ENCODE measurements at places on chromosomes 7 and 10.

DNA sequence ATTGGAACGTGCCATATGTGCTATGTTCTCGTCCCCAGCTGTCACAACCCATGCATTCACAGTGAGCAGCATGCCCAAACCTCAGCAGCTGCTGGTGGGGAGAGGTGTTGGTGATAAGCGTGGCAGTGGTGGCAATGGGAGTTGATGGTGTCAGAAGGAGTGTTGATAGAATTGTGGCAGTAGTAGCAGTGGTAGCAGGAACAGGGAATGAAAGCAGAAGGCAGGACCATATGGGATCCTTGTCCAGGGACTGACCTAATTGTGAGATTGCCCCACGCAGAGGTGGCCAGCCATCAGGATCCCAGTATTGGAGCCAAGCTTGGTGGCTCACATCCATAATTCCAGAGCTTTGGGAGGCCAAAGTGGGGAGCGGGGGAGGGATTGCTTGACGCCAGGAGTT is 276.3 kb downstream of the GALNT17 start:
- no peak for DNase-seq

DNA sequence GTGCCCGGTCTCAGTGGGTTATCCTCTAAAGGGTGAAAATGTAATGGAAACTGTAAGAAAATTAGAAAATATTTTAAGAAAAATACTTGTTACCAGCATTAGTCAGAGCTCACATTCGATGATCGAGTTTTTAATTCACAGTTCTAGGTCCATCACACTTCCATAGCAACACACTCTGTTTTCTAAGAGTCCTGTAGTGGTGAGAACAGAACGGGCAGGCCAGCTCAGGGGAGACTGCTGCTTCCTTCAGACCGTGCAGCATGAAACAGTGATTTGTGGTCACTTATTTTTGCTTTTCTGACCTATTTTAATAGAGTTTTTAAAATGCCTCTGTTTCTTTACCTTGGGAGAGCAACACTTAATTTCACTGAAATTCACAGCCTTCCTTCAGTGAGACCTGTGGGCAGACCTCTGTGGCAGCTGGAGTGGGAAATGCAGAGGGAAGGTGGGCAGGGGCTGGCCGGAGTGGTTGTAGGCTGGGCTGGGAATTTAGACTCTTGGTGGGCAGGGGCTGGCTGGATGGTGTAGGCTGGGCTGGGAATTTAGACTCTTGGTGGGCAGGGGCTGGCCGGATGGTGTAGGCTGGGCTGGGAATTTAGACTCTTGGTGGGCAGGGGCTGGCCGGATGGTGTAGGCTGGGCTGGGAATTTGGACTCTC is 1.5 kb downstream of the SUN1 start:
- DNase-seq, result no peak

GRCh38 chr10:26970667-26971066 is 109.9 kb upstream of the ABI1 start:
- no peak for DNase-seq

- DNase-seq, result no peak
These were observed 509.5 kb downstream of the PLXNA4 start for GRCh38 chr7:132066761-132067171.

GRCh38 chr7:14400271-14400670 is 410.8 kb upstream of the ETV1 start:
- DNase-seq, result no peak

DNA sequence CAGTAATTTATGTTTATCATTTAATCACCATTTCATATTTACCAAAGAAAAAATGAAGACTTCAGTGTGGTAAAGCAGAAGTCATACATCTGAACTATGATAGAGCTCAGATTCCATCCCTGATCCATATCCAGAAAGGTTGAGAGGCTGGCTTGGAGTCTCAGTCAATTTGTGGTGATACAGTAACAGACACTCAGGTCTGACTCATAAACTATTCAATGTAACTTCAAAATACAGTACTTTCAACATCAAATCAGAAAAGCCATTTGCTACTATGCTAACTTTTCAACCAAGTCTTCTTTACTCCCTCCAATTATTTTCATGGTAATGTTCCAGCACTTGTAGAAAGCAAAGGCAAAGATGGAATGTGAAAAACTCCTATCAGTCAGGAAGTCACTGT is 190.4 kb downstream of the HDAC9 start:
- no peak for DNase-seq

DNA sequence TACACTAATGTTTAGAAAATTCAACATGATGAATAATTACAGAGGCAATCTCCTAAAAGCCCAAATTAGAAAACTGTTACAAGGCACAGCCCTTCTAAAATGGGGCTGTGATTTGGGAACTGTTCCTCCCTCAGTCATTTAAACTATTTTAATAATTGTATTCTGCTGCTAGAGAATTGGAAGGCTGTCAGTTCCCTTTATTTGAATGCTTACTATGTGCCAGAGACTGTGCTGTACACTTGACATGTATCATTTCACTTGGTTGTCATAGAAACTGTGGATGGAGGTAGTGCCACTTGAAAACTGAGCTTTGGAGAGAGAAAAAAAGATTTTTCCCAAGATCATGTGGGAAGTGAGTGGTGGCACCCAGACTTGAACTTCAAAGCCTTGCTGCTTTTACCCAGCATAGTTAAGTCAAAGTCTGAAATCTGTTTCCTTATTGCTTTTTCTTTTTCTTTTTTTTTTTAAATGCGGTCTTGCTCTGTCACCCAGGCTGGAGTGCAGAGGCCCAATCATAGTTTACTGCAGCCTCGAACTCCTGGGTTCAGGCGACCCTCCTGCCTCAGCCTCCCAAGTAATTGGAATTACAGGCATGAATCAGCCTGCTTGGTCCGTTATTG is 23.6 kb downstream of the UBE2D1 start:
- DNase-seq, result no peak

DNA sequence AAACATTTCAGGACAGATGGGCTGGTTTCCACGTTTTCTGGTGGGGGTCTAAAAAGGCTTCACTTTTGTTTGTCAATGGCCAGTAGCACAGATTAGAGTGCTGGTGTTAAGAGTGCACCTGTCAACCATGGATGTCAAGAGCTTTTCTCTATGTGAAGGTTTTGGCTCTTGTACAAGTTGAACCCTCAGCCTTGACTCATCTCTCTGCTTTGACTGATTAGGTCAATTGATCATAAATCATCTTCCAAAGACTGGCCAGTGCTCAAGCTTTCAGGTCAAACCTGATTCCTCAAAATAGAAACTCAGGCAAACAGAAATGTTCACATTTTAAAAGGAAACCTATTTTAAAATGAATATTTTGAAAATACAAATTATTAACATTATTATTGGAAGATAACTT is 59.6 kb upstream of the SP4 start:
- no peak for DNase-seq

GRCh38 chr10:53664282-53665019 is 891.9 kb upstream of the MBL2 start:
- DNase-seq, result no peak

DNA sequence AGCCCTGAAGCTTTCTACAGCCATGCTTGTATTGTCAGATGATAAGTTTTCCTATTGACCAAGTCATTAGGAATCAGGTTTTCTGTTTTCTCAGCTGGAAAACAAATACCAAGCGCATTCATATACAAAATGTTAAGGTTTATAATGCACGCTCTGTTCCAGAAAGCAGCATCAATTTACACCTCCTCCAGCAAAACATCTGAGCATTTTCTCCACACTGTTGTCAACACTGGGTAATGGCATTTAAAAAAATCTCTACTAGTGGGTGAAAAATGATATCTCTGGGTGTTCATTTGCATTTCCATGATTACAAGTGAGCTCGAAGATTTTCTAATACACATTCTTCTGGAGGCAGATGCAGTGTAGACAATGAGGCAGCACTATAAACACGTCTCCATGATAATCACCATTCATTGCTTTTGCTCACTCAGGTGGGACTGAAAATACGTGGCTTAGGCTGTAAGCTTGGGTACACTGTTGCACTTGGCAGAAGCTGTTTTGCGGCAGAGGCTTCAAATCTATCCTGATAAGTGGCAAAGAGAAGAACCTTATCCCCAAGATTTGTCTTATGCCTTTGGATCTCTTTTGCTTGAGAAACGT is 114.8 kb upstream of the PLPP4 start:
- DNase-seq, result no peak

DNA sequence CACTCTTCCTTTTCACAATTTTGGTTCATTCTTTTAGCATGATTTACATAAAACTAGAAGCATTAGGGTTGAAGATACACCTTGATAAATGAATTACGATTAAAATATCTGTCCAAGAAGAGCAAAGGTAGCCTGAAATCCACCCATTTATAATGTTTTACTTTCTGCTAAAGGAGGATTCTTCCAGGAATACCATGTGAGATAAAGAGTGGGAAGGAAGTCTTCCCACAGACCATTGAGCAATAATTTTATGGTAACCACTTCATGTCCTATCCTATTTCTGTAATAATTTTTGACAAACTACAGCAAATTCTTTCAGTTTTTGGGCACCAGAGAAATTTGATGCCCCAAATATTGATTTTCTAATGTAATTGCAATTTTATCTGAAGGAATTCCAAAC is 150.6 kb upstream of the STEAP4 start:
- no peak for DNase-seq

DNA sequence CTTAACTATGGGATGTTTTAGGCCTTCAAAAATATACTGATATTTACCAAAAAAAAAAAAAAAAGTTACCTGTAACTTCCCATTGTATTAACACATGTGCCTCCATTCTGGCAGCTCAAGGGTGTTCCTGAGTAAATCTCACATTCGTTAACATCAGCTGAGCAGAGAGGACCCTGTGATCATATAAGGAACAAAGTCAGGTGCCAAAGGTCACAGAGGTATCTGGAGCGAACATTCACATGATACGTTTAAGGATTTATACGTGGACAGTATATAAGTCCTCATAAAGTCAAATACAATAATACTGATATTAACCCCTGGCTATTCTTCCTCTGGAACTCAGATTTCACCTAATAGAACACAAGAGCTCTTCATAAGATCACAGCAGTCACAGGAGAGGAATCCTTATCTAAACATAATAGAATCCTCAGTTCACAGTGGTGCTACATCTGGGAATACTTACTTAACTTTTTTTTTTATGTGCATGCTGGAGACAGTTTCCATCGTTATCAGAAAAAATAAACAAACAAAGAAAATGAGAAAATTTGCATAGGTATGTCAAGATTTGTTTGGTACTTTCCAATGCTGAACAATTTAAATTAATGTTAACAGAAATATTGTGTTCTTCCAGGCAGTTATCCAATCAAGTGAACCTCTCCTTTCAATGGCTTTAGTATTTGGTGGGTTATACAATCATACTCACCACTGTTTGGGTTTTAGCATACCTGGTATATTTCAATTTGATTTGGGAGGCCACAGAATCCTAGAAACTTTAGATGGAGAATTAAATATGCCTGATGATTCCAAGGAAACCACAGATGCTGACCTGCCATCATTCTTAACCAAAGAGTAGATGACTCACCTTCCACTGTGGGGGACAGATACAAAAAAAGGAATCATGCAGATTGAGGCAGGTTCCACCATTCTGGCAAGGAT is 6.6 kb downstream of the CUBN start:
- DNase-seq, result no peak

DNA sequence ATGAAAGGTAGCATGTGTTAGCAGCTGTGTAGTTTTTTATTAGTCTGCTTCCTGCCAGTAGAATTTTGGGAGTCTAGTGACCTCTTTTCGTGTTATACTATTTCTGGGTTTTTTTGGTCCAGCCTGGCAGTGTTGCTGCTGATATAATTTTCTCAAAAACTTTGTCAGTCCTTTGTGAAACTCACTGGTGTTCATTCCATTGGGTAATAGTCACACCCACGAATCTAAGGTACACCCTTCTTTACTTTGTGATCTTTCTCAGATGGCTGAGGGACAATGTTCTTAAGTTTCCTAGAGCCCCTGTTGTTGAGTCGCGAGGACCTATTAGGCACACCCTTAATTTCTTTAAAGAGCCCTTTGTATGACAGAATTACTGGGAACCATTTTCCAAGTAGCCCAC is 52.3 kb downstream of the TPST1 start:
- DNase-seq, result no peak

All from effector CD4-positive, alpha-beta T cell (primary cell).